Cortex of kidney (tissue), 1 donor: ENCODE measurements at places on chromosomes 12 and 14.

DNA sequence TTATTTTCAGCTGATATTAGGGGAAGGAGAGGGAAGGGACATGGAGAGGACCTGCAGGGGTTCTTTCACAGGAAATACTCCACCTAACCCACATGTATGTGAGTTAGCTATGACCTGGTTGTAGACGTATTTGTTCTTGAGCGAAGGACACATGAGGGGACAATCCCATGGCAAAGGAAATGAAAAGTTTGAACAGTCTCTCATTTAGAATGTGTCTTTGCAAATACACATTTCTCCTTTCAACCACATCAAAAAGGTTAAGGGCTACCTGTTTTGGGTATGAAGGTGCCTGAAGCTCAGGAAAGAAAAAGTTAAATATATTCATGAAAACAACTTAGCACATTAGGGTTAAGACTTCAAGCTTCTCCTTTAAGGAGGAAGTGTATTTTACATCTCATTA lies 7.4 kb downstream of the PYGL start:
- DNase-seq: no peak

- DNase-seq: no peak
Measured at GRCh38 chr12:128008341-128008740, 258.6 kb upstream of the TMEM132C start.

DNA sequence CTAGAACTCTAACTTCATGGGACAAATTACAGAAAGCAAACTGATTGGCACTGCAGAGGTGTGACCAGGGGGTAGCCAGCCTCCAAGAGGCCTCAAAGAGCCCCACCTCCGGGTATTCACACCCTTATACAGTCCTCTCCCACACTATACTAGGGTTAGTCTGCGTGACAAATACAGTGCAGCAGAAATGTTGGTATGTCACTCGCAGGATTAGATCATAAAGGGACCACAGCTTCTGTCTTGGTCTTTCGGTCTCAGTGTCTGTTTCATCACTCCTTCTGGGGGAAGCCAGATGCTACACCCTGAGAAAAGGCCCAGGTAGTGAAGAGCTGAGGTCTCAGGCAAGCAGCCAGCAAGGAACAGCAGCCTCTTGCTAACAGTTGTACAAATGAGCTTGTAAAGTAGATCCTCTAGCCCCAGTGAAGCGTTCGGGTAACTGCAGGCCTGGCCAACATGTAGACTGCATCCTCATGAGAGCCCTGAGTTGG lies 68.9 kb upstream of the SAV1 start:
- DNase-seq: no peak

GRCh38 chr14:94113908-94114588 lies 3.5 kb downstream of the IFI27 start:
- DNase-seq: no peak

GRCh38 chr12:76030341-76031080 lies 1.1 kb downstream of the PHLDA1 start:
- DNase-seq: no peak

GRCh38 chr14:35366521-35366976 lies 38.0 kb downstream of the NFKBIA start:
- DNase-seq: no peak

DNA sequence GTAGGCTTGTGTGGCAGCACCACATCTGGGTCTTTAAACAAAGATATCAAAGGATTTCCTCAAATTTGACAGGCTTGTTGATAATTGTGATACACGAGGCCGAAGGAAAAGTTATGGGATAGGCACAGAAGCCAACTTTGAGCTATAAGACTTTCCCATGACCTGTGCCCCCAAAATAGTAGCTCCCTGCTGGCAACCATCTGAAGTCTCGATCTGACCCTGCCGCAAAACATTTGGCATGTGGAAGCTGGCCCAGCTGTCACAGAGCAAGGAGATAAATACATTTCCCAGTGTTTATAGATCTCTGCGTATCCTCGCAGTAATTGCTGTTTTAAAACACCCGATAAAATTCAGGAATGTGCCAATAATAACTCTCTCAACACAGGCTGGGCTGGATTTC lies 26.4 kb upstream of the RGS6 start:
- no peak for DNase-seq

DNA sequence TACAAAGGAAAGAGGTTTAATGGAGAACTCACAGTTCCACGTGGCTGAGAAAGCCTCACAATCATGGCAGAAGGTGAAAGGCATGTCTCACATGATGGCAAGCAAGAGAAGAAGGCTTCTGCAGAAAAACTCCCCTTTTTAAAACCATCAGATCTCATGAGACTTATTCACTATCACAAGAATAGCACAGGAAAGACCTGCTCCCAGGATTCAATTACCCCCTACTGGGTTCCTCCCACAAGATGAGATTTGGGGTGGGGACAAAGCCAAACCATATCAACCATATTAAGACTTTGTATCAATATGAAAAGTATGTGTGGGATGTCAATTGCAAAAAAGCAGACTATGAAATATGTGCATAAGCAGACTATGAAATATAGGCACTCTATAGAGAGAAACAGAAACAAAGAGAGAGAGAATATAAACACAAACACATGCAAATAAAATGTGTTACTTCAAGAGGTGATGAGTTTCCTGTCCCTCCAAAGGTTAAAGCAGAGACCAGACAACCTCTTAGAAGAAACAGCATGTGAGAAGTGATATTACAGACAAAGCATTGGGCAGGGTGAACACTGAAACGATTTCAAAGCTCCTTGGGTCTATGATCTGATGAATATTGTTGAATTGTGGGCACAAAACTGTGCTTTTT lies 151.2 kb upstream of the KRR1 start:
- no peak for DNase-seq

GRCh38 chr12:29698756-29699155 lies 85.0 kb downstream of the TMTC1 start:
- DNase-seq: no peak

DNA sequence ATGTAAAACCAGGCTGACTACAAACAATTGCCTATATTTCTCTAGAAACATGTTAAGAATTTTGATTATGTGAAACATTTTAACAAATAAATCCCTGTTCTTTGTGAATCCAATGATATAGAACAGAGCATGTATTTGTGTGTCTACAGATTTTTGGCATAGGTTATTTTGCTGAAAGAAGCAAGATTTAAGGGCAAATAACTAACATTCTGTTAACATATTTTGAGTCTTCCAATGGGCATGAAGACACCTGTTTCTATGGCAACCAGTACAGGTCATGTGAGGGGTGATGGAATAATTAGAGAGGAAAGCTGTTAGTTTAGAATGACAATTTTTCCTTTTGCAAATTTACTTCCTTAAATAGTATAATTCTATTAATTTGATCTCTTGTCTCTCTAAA lies 8.8 kb downstream of the ART4 start:
- no peak for DNase-seq
